ENCODE measurements at places on chromosomes 7 and 10.

GRCh38 chr7:137342828-137343261, 688 bp downstream of the PTN start:
- DNase-seq: no peak

GRCh38 chr7:30382607-30383006, 96.0 kb downstream of the NOD1 start:
- no peak for DNase-seq

DNA sequence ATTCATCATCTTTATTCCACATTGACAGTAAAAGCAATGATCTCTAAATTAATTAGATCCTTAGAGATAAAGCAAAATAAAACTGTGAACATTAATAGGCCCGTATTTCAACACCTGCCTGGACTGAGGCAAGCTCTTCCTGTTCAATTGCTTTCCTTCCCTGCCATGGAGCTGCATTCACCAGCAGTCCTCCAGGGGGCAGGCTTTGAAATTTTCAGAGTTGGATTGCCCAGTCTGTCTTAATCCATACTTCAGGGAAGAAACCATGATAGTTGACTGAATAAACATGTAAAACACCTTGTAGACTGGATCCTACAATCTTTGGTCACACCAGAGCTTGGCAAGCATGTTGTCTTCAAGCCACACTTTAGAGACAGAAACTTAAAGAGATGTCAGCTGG, 936.6 kb downstream of the NRG3 start:
- DNase-seq: no peak

GRCh38 chr10:124985162-124985561, 43.2 kb downstream of the ZRANB1 start:
- DNase-seq: no peak

- DNase-seq: no peak
Observed at GRCh38 chr10:28793482-28793881, 116.2 kb downstream of the BAMBI start.

- no peak for DNase-seq
Observed at GRCh38 chr7:1661461-1661860, 8.6 kb upstream of the ELFN1 start.

GRCh38 chr7:137609500-137609899, 237.3 kb downstream of the DGKI start:
- no peak for DNase-seq

DNA sequence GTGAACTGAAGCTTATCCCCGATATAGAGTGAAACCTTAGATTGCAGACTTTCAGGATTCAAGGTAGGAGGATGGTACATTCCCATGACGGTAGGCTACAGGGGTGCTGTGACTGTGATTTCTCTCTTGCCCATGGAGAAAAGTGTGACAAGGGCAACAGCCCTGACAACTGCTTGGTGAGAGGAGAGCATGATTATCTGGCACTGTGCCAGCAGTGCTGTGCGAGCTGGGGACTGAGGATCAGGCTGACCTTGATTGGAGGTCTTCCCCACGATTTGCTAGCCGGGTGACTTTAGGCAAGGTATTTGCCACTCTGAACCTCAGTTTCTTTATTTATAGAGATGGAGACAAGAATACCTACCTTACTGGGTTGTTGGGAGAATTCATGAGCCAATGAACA, 229.5 kb downstream of the PTEN start:
- DNase-seq: no peak

DNA sequence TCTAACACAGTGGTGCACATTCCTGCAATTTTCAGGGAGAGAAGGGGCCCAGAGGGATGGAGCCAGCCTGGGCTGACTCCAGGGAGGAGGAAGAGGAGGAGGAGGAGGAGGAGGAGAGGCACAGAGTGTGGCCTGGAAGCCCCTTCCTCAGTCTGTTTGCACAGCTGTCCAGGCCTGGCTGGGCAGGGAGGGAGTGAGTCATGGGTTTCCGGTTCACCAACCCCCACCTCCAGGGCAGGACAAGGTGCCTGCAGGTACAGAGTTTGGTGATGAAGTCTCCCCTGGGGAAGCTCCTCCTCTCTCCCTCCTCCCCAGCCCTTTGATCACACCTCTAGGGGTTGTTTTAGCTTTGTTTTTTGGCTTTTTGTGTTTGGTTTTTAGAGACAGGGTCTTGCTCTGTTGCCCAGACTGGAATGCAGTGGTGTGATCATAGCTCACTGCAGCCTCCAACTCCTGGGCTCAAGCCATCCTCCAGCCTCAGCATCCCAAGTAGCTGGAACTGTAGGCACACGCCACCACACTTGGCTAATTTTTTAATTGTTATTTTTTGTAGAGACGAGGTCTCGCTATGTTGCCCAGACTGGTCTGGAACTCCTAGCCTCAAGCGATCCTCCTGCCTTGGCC, 77.5 kb upstream of the CUX1 start:
- DNase-seq: no peak

- no peak for DNase-seq
Observed at GRCh38 chr10:91088300-91089140, 131.9 kb upstream of the PCGF5 start.

GRCh38 chr7:46201961-46202360, 280.9 kb upstream of the IGFBP3 start:
- DNase-seq: no peak

- DNase-seq: no peak
Observed at GRCh38 chr7:142329062-142329790, 71.4 kb upstream of the PRSS58 start.

DNA sequence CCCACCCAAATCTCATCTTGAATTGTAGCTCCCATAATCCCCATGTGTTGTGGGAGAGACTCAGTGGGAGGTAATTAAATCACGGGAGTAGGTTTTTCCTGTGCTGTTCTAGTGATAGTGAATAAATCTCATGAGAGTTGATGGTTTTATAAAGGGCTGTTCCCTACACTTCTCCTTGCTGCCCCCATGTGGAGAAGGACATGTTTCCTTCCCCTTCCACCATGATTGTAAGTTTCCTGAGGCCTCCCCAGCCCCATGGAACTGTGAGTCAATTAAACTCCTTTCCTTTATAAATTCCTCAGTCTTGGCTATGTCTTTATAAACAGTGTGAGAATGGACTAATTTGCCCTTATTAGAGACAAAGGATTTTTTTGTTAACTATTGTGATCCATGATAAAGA, 48.5 kb upstream of the MKX start:
- DNase-seq: no peak

GRCh38 chr10:13891128-13892000, 304.6 kb downstream of the PRPF18 start:
- no peak for DNase-seq

DNA sequence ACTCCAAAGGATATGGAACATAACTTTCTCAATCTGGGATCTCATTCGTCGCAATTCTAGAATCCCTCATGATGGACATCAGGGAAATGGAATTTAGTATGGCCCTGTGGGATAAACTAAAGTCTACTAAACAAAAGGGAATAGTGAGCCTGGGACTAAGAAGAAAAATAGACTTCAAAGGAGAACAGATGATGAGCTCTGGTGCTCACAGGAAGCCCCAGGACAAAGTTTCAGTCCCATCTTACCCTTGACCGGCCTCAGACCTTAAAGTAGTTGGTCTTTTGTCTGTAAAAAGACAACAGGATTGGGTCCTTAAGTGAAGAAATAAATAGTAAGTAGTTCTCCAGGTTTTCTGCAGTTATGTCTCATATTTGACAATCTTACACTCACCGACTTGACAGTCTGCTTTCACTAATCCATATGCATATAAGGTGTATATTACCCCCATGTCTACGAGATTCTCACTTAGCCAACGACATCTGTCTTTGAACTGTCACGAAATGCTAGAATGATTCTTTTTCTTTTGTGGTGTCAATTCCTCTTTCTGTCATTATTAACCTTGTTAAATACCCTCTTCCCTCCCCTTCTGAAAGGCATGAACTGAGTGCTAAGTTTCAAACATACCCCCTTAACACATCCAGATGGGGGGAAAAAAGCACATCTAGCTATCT, 10.9 kb upstream of the IKZF1 start:
- DNase-seq: no peak

GRCh38 chr7:101241443-101242349, 3.2 kb downstream of the FIS1 start:
- no peak for DNase-seq

GRCh38 chr10:62076891-62077290, 175.4 kb downstream of the ARID5B start:
- DNase-seq: no peak

- no peak for DNase-seq
Observed at GRCh38 chr10:5665373-5666007, 905 bp downstream of the ASB13 start.

GRCh38 chr10:78229950-78230675, 196.4 kb downstream of the RPS24 start:
- DNase-seq: no peak

DNA sequence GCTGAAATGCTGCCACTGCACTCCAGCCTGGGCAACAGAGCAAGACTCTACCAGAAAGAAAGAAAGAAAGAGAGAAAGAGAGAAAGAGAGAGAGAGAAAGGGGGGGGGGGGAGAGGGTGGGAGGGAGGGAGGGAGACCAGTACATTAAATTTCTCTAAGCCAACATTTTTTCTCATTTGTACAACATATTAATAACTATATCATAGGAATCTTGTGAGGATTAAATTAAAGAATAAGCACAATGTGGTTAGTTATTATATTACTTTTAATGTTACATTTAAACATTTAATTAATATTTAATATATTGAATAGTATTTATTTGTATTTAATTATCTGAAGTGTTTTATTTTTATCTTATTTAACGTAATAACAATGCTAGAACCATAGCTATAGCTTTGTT, 53.1 kb downstream of the PLXDC2 start:
- no peak for DNase-seq

All from CD4-positive, alpha-beta T cell treated with Interleukin-1 beta for 1 hour (primary cell).